ENCODE measurements at places on chromosomes 5 and 9. TPM values are rescaled to one million over a fixed set of nuclear protein-coding genes. Genes with fewer than 3 reads are reported as not detected.

DNA sequence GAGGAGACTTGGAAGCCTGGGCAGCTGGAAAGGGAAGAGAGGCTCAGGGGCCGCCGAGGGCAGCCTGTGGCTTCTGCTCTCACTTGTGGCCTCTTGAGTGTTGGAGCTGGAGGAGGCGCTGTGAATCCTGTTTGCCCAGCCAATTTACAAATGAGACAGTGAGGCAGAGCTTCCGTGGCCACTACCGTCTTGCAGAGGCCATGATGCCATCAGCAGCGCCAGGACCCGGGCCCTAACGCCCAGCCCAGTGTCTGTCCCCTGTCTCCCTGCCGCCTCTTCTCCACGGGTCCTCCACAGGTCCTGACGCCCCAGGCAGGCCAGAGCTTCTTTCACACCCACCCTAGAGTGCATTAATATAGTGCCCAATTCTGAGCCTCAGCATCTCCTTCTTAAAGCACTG is 172.8 kb downstream of the GOLPH3 start:
- no peak for DNase-seq

GRCh38 chr5:128199104-128199503 is 115.5 kb downstream of the SLC12A2 start:
- peak; percentile 39 for DNase-seq

DNA sequence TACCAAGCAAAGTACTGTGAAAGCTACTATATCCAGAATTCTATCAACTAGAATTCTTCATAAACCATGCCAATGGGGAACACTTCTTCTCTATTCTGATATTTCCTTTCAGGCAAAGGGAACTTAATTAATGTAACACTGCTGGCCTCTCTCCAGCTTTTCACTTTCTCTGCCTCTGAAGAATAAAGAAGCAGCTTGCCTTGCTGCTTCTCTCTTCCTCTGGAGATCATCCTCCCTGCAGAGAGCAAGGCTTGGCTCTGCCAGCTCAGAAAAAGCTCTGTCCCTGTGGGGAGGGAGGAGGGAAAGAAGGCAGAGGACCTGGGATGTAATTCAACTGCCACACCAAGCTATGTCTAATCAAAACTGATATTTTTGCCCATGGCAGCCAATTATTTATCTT is 6.5 kb downstream of the CTNND2 start:
- no peak for DNase-seq

GRCh38 chr5:151745071-151745705 is 13.2 kb downstream of the ATOX1 start:
- peak; percentile 96 for DNase-seq

DNA sequence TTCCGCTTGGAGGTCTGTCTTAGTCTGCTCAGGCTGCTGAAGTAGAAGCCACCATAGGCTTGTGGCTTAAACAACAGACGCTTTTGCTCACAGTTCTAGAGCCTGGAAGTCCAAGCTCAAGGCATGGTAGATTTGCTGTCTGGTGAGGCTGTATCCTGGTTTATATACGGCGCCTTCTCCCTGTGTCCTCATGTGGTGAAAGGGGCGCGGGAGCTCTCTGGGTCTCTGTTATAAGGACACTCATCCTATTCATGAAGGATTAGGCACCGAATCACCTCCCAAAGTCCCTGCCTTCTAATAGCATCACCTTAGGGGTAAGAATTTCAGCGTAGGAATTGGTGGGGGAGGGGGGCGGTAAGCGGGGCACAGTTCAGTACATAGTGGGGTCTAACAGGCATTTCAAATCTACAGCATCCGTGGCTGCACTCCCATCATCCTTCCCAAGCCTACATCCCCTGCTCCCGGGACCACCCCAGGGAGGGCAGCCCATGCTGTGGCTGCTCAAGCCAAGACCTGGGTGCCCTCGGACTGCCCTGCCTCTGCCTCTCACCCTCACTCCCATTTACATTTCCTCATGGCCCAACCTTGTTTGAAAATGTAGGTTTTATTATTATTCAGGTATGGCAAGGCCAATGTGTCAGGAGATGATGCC is 15.1 kb upstream of the LPCAT1 start:
- no peak for DNase-seq

- no peak for DNase-seq
Measured at GRCh38 chr5:128121651-128122050, 38.1 kb downstream of the SLC12A2 start.

- DNase-seq: no peak
Measured at GRCh38 chr5:172642926-172643871, 2.1 kb downstream of the NEURL1B start.

DNA sequence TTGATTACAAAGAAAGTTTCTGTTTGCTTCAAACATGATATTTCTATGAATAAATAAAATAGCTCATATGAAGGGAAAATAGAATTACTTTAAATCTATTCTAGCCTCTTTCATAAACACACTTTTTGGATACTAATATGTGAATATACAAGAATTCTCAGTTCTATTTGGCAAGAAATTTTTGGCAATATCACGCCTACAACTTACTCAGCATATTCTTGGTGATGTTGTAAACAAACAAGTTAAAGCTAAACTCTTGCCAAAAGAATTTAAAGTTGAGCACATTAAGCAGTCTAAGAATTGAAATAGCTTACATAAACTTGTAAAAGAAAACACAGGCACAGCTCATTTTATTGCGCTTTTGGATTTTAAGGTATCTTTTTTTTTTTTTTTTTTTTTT is 209.8 kb downstream of the CDH12 start:
- no peak for DNase-seq

DNA sequence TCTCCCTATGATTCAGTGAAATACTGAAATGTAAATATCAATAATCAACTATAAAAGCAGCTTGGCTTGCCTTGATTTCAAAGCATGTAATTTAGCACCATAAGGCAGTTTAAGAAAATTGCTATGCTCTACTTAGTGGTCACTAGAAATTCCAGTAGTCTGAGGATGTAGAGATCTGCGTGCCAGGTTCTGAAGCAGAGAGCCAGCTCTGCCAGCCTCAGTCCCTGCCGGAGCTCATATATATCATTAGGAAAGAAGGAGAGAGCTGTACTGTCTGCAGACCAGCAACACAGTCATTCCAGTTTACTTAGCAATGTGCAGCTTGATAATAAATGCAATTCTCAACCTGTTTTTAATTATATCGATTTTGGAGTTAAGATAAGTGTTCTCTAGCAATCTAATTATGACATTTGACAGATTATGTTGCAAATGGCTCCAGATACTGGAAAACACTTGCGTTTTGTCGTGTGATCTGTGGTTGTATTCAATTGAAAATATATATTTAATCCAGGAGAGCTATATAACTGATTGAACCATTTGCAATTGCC is 540.5 kb downstream of the CTNND2 start:
- DNase-seq: peak; percentile 48

DNA sequence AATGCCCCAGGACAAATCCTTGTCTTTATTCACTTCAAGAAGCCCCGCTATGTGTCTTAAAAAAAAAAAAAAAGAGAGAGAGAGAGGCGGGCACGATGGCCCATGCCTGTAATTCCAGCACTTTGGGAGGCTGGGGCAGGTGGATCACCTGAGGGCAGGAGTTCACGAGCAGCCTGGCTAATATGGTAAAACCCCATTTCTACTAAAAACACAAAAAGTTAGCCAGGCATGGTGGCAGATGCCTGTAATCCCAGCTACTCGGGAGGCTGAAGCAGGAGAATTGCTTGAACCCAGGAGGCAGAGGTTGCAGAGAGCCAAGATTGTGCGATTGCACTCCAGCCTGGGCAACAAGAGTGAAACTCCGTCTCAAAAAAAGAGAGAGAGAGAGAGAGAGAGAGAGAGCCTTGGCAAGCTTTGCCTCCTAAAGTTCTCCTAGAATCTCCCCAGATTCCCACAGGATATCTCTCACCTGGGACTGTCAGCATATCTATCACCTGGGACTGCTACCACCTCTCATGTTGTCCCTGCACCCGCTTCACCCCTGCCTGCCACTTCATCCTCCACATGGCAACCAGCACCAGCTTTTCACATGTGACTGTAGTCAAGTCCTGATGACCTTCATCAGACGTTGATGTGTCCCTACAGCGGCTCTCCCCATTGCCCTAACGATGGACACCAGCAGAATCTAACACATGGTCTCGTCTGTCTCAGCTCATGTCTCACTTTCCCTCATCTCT is 5.8 kb downstream of the ITK start:
- DNase-seq: no peak

Gene EIF4E1B
- not detected for total RNA-seq

Measured in Daoy (cell line).